ENCODE measurements at places on chromosomes 6 and 20.

DNA sequence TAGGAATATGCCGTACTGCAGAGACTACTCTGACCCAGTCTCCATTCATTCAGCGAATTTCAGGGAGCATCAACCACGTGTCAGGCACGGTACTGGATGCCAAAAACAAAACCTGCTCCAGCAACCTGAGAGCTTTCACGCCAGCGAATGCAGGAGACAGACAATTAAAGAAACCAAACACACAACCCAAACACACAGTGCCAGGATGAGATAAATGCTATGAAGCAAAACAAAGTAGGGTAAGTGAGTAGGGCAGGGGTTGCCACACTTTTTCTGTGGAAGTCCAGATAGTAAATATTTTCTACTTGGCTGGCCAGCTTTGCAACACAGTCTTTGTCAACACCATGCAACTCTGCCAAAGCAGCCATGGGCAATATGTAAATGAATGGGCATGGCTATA lies 10.0 kb downstream of the MOCS1 start:
- DNase-seq: no peak

GRCh38 chr20:59737073-59737666 lies 132.8 kb downstream of the PHACTR3 start:
- no peak for DNase-seq

DNA sequence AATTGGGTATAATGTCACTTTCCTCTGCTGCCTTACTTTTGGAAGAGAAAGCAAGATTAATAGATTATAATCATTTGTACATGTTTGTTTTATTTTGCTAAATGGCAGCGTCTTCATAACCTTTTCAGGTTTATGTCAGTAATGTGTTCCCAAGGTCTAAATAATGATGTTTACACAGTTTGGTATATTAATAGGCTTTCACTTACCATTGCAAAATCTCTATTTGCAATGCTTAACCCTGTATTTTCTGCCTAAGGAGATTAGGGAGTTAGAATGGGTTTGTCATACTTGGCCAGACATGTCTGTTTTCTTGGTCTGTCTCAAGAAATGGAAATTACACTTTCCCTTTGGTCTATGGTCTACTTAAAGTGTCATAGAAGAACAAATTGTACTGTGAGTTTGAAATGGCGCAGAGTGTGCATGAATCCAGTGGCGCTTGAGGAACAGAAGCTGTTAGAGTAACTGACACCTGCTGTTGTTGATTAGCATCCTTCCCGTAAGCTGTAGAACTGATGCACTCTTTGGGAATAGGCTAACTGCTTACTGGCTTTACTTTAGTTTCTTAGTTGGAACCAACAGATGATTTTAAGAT lies 261.1 kb downstream of the SAMD5 start:
- DNase-seq: no peak

DNA sequence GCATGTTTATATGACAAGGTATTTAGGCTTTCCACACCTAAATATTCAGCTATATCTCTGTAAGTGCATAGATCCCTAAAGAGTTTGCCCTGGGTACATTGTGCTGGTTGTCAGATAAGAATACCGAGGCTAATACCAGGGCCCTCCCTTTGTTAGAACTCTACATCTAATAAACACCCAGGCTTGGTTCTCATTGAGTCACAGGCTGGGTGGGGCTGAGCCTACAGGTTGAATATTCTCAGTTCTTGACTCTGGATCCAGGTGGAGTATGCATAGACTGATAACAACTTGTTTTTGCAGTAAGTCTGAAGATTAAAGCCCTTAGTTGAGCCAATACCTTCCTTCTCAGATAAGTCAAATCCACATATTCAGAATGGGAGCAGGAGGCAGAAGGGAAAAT lies 312.2 kb upstream of the FLRT3 start:
- no peak for DNase-seq

- DNase-seq: no peak
Measured at GRCh38 chr6:11442495-11442894, 95.1 kb upstream of the TMEM170B start.
